Astrocyte of the hippocampus (primary cell): ENCODE measurements at places on chromosomes 1 and 21.

- DNase-seq, result no peak
Observed at GRCh38 chr1:93976711-93977597, 67.7 kb upstream of the GCLM start.

DNA sequence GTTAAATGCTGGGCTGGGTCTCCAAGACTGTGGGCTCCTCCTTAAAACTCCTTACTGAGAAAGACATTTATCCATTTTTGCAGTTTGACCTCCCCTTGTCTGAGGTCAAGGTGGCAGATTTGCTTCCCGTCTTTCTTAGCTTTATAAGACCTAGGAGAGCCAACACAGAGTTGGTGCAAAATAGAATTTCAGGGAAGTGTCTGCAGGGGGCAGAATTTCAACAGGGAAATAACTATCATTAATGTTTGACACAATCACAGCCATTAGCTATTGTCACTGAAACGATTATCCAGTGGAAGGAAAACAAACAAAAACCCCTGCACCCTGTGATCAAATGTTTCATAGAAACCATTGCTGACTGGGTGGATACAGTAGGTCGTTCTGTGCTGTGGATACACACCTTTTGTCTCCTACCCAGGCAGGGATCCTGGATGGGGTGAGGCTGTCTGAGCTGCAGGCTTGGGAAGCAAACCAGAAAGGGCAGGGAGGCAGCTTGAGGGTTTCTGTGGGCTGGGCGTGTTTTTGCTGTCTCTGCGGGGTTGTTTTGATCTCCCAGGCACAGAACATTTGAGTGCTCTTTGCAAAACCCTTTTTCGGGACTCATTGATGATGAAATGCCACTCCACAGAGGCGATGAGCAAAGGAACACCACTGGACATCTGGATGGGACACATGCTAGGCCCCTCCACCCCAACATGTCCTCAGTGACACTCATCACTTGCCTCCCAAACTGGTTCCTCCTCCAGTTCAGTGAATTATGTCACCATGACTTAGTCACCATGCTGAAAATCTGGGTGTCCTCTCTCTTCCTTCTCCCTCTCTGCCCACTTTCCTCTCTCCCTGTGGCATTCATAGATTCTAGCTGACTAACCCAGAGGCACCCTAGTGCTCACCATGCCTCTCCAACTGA, 94.2 kb upstream of the SERBP1 start:
- DNase-seq, result no peak

DNA sequence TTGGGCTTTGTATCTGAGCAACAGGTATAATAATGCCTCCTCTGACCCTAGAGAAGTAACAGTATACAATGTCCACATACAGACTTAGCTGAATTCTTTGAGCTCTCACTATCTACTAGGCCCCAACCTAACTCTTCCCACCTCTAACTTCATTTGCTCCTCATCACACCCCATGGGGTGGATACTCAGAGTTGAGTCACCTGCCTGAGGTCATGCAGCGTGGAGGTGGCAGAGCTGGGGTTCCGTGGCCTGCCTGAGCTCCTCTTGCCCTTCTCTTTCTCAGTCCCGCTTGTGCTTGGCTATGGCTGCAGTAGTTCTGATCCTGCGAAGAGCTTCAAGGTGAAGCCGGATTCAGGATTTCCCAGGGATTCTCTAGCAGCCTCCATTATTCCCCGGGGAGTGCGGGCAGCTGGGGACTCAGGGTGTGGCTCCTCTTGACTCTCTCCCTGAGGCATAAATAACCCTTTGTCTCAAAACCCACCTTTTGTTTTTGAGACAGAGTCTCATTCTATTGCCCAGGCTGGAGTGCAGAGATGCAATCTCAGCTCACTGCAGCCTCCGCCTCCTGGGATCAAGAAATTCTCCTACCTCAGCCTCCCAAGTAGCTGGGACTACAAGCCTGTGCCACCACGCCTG, 29.9 kb upstream of the ACTL8 start:
- no peak for DNase-seq

GRCh38 chr21:29888437-29888836, 51.4 kb downstream of the GRIK1 start:
- peak; percentile 2 for DNase-seq

DNA sequence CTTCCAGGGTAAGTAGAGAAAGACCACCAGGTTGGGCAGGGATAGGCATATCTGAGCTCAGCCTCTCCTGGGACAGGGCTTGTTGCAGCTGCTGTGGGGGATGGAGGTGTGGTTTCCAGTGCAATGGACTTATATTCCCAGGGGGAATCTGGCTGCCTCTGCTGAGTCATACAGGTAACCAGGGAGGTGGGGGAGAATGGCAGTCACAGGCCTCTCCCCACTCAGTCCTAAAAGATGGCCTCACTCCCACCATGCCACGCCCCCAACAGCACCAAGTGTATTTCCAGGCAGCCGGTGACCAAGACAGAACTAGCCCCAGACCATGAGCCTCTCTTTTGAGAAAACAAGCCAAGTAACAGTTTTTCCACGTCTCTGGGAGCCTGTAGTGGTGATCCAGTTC, 1240.7 kb downstream of the BRINP3 start:
- no peak for DNase-seq

DNA sequence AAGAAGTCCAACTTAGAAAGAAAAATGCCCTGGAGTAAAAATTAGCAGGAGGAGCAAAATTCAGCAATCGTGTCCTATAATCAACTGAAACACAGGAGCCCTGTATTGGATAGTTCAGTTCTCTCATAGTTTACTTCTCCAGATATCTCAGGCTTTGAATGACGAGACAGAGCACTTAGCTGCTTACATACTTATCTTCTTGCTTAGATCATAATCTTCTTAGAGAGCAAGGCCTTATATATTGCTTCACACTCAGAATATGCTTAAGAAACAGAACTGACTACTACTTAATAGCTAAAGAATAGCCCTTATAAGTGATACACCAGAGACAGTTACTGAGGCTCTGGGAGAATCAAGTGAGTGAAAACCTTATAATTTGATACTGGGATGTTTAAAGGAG, 38.9 kb downstream of the TOR3A start:
- no peak for DNase-seq

DNA sequence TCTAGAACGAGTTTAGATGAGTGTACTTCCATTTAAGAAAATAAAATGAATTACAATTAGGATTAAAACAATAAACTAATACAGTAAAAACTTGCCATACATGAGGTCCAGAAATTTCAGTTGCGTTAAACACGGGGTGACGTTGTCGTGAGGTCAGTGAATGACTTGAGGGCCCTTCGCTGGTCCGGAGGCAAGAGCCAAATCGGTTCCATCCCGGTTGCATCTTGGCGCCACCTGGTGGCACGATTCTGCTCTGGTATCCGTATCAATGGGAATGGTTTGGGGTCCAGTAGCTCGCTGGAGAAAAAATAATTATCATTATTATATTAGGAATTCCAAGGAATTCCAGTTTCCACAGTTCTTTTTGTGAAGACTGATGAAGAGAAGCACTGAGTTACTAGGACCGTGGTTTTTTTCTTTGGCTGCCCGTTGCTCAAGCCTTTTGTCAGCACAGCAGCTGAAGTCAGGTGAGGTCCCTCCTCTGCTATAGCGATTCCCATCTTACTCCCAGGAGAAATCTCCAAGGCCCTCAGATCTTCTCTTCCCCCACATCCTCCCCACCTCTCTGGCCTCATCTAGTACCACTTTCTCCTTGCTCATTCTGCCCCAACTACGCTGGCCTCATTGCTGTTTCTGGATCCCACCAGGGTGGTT, 161.4 kb downstream of the SLC35F3 start:
- peak; percentile 84 for DNase-seq

DNA sequence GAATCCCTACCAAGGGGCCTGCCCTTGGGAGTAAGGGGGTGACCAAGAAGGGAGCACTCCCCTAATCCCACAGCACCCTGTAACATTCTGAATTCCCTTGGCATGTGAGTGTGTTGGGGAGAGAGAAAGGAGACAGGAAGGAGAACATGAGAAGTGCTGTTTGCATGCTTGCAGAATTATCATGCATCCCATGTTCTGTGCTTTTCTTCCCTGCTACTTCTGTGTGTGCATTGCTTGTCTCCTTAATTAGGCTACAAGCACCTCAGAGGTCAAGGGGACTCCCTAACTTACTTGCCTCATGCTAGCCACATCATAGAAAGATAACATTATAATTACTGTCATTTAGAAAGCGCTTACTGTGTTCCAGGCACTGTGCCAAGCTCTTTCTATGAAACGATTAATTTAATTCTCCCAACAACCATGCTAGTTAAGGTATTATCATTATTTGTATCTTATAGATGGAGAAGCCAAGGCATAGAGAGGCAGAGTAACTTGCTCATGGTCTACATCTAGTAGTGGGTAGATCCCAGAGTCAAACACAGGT, 11.1 kb downstream of the NOS1AP start:
- DNase-seq, result no peak

DNA sequence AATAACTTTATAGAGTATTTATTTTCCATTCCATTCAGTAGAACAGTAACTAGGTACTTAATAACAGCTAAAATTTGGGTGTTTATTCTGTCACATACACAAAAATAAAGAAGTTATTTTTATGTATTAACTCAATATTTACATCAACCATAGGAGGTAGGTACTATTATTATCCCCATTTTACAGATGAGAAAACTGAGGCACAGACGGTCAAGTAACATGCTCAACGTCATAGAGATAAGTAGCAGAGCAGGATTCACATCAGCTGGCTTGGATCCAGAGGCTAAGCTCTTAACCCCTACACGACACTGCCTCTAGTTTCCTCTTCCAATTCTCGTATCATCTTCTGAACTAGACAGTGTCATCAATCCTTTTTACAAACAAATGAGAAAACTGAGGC, 9.3 kb downstream of the ZBTB21 start:
- no peak for DNase-seq

- DNase-seq, result no peak
Observed at GRCh38 chr1:118933051-118933781, 54.9 kb downstream of the TBX15 start.

GRCh38 chr1:71785450-71785849, 496.9 kb downstream of the NEGR1 start:
- no peak for DNase-seq

DNA sequence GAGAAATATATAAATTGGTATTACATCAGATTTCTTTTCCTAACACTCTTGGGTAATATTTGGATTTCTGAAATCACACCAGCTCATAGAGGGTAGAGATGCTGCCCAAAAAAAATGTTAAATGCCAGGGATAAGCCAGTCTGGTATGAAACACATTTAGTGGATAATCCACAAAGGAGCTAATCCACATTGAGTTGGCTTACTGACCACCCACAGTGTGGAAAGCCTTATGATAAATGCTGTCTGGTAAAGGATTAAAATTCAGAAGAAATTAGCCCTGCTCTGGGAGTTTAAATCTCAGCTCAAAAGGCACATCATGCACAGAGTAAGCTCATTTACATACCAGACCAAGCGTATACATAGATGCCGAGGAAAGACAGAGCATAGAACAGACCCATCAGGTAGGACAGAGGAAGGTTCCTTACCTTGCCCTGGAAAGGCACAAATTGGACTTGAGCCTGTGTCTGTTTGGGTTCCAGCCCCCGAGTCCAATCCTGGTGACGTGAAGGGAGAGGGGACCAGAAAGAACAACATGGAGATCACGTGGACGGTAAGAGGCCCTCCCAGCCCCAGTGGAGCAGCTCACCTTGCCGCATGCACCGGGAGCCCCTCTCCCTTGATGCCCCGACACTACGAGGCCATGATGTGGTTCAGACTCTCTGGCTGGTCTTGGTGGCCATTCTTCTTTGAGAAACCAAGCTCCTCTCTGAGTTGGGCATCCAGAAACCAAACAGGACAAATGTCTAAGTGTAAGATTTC, 62.9 kb upstream of the CNTN2 start:
- DNase-seq, result no peak

GRCh38 chr1:10646347-10646861, 150.0 kb downstream of the CASZ1 start:
- peak; percentile 60 for DNase-seq

DNA sequence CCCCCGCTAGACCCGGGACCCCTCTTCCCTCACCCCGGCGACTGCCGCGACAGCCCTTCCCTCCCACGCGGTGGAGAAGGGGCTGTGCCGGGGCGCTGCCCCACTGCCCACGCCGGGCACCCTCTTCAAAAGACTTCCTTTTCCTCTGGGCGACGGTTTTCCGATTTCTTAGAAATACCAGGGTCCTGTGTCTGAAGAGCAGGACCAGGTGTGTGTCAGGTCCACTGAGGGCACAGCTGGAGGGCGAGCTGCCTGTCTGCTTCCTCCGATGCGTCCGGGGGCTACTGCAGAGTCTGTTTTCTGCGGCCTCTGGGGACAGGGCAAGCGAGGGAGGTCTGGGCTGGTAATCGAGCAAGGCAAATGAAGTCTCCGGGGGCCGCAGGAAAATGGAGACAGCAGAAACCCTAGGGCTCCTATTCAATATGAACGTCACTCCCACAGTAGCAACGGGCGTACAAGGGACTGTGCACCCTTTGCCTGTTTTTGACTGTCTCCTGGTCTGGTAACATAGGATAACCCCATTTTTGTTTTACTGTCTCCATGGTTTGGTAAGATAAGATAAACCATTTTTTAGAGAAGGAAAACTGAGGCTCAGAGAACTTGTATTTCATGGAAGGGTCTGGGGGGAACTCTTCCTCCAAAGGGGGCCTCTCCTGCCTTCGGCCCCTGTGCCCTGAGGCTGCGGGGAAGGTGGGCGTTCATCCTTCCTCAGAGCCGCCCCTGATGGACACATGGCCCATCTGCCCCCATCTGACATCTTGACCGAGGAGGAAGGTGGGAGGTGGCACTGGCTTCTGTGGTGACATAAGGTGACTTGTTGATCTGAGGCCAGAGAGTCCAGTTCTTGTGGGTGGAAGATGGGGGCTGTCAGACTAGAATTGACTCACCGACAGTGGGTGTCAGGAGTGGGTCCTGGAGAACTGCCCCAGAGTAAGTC, 970 bp downstream of the TNFRSF1B start:
- no peak for DNase-seq

GRCh38 chr21:28485301-28486022, 507.2 kb downstream of the LTN1 start:
- peak; percentile 8 for DNase-seq

DNA sequence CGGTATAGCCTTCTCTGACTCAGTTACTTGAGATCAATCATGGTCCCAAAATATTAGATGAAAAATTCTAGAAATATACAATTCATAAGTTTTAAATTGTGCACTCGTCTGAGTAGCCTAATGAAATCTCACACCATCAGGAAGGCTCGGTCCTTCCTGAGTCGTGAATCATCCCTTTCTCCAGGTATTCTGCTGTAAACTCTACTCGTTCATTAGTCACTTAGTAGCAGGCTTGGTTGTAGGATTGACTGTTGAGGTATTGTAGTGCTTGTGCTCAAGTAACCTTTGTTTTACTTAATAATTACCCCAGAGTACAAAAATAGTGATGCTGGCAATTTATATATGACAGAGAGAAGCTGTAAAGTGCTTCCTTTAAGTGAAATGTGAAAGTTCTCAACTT, 238.7 kb downstream of the OLFM3 start:
- no peak for DNase-seq

DNA sequence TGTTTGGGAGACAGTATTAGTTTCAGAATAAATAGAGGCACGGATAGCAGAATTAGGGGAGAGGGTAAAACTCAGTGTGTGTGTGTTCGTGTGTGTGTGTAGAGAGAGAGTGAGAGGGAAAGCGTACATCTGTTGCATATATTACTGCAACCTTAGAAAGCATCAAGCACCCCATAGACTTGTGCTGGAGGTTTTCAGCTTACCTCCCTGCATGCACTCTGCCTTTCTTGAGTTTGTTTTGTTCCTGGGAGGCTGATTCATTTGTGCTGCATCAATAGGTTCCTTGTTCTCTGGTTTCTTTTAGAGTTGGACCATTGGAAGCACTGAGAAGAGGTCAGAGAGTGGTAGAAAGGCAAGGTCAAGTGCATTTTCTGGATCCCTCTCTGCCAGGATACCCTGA, 104.4 kb upstream of the KCNK1 start:
- peak; percentile 32 for DNase-seq
